ENCODE measurements at places on chromosomes 12 and 14. TPM values are rescaled to one million over a fixed set of nuclear protein-coding genes. Genes with fewer than 3 reads are reported as not detected.

Gene GSG1
- 1.2 TPM for total RNA-seq

Gene TRIP11
- 44.5 TPM for total RNA-seq

Gene NFE2
- total RNA-seq, result 0.56 TPM

Gene NRL
- total RNA-seq, result 2.1 TPM

Gene OR10G3
- total RNA-seq, result not detected

Gene OTUB2
- total RNA-seq, result 0.54 TPM

Gene NINJ2
- total RNA-seq, result 7.2 TPM

Gene LRRIQ1
- total RNA-seq, result 4.8 TPM

Gene JAG2
- total RNA-seq, result 3.9 TPM

Gene LMNTD1
- total RNA-seq, result 2.3 TPM
